ENCODE measurements at places on chromosomes 7 and 10.

GRCh38 chr7:75599244-75599781 is 107.2 kb downstream of the SPDYE5 start:
- H3K4me1 ChIP-seq: no peaks in the 10 kb centered on the region
- no peaks in the 10 kb centered on the region for H3K27me3 ChIP-seq
- H3K27ac ChIP-seq: peak overlapping the region; percentile 68
- H3K36me3 ChIP-seq: no peaks in the 10 kb centered on the region
- no peak for DNase-seq
- H3K4me3 ChIP-seq: no peak overlapping the region

GRCh38 chr7:7579638-7580037 is 13.0 kb downstream of the MIOS start:
- H3K27ac ChIP-seq: no peak overlapping the region
- no peak for DNase-seq
- peaks cover 3% of the 10 kb centered on the region for H3K36me3 ChIP-seq
- H3K4me3 ChIP-seq: no peak overlapping the region
- no peaks in the 10 kb centered on the region for H3K4me1 ChIP-seq
- no peaks in the 10 kb centered on the region for H3K27me3 ChIP-seq

DNA sequence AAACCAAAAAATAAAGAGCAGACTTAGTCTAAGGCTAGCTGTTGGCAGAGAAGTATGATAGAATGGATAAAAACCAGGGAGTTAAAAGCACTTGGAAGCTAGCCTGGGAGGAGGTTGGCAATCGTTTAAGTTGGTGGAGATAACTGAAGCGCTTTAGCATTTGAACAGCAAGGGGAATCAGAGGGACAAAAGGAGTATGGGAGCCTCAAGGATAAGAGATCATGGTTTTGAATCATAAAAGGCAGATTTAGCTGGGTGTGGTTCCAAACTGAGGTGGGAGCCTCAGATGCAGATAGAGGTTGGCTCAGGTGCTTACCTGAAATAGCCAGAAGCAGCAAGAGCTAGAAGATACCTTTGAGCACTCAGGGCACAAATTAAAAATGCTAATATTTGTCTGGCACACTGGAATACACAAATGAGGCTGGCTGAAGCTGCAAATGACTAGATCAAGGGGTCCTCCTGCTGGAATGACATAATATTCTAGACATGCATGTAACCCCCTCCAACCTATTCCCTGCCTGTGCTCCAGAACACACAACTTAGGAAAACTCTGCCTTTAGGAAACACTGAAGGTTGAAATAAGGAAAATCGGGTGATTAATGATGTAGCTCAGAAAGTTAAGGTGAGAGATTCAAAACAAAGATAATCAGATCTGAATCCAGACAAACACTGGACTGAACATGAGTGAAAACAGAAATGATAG is 372.3 kb upstream of the LRRN3 start:
- H3K4me1 ChIP-seq: no peaks in the 10 kb centered on the region
- H3K27ac ChIP-seq: no peak overlapping the region

- H3K4me3 ChIP-seq: peak overlapping the region; percentile 54
- no peak for DNase-seq
Measured at GRCh38 chr10:75294518-75294865, 58.7 kb upstream of the COMTD1 start.

- DNase-seq: no peak
- H3K4me1 ChIP-seq: no peaks in the 10 kb centered on the region
- H3K27ac ChIP-seq: peak overlapping the region; percentile 61
- H3K4me3 ChIP-seq: no peak overlapping the region
Measured at GRCh38 chr7:45239486-45239885, 81.9 kb downstream of the RAMP3 start.

DNA sequence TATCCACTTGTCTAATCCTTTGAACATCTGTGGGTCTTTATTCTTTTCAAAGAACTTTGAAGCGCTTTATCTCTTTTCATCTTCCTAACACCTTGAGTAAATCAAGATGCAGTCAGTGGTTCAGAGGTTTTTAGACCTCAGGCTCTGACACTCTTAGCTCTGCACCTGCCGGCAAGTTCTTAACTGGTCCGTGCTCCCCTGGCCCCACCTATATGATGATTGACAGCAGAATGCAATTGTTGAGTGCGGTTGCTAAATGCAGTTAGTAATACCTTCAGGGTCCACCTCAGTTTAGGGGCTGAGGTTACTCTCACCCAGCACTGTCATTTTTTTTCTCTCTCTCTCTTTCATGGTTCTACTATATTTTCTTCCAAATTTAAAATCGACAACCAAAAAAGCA is 854.2 kb upstream of the AUTS2 start:
- DNase-seq: no peak
- H3K4me1 ChIP-seq: no peaks in the 10 kb centered on the region
- H3K27ac ChIP-seq: no peak overlapping the region
- no peak overlapping the region for H3K4me3 ChIP-seq
- no peaks in the 10 kb centered on the region for H3K27me3 ChIP-seq
- no peaks in the 10 kb centered on the region for H3K36me3 ChIP-seq

DNA sequence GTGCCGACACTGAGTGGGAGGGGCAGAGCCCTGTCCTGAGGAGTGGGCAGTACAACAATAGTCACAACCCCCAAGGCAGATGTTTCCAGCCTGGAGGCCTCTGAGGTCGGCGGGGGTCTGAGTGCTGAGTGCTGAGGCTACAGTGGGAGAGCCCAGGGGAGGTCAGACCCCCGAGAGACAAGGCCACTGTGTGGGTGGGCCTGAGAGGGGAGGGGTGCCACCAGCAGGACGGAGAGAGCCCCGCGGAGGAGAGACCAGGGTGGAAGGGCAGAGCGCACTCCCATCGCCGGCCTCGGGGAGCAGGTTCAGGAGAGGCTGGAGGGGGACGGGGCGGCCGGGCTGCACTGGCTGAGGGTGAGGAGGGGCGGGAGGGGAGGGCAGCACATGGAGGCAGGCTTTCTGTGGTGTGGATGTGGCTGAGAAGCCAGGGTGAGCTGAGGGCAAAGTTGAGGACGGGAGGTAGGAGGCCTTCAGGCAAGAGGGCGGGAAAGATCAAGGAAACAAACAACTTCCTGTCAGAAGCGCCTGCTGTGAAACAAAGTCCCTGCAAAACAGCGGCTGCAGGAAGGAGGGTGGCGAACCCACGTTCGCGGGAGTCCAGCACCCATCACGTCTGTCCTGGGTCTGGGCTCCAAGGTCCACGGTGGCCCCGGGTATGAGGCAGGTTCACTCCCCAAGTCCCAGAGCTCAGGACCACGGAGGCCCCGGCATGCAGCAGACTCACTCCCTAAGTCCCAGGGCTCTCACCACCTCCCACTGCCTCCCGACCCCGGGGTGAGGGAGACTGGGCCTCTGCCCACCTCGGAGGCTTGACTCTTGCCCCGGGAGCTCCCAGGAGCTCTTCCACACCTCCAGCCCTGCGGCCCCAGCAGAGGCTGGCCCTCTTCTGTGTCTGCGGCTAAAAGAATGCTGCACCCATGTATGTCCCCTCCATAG is 76.8 kb upstream of the NKX6-2 start:
- H3K36me3 ChIP-seq: no peaks in the 10 kb centered on the region
- H3K4me1 ChIP-seq: no peaks in the 10 kb centered on the region

GRCh38 chr10:112490545-112490944 is 43.5 kb downstream of the VTI1A start:
- H3K4me3 ChIP-seq: no peak overlapping the region
- no peak overlapping the region for H3K27ac ChIP-seq
- H3K4me1 ChIP-seq: no peaks in the 10 kb centered on the region

DNA sequence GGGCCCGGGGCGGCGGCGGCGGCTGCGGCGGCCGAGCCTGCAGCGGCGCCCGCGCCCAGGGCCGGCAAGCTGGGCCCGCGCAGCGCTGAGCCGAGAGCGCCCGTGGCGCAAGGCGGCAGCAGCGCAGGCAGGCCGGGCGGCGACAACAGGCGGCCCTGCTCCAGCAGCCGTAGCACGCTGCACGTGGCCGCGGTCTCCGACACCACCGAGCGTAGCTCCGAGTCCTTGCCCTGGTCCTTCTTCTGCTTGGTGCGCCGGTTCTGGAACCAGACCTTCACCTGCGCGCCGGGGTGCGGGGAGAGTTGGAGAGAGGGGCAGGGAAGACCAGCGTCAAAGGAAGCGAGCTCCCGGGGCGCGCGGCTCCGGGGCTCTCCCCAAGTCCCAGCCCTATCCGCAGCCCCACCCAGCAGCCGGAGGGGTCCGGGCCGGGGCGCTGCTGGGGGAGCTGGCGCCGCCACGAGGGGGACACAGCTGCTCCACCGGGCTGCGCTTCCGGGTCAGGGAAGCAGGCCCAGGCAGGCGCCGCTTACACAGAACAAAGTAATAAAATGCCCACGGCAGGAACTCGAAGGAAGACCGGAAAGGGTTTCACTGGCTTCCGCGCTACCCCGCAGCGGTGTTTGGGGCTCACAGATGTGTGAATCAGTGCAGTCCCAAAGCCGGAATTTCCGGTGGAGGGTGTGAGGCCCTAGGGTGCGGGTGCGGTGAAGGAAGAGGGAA is 3.6 kb downstream of the VAX1 start:
- H3K4me1 ChIP-seq: peaks cover 15% of the 10 kb centered on the region
- H3K27ac ChIP-seq: no peak overlapping the region
- H3K4me3 ChIP-seq: peak overlapping the region; percentile 44
- no peaks in the 10 kb centered on the region for H3K36me3 ChIP-seq
- H3K27me3 ChIP-seq: peaks cover 96% of the 10 kb centered on the region

DNA sequence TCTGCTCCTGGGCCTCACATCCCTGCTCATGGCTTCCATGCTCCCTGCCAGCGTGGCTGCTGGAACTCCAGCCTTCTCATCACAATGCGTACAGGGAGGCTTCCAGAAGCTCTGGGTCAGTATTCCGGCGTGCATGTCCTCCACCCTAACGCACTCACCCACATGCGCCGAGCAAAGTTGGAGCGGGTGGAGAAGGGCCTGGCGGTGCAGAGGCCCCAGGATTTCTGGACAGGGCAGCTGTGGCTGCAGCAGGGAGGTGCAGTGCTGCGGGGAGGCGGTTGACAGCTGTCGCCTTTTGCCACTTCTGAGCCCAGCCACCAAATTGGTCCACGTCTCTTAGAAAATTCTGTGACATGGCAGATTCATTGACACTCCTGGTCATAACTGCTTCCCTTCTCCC is 33.6 kb upstream of the FAM20C start:
- H3K4me3 ChIP-seq: no peak overlapping the region
- no peaks in the 10 kb centered on the region for H3K27me3 ChIP-seq
- no peaks in the 10 kb centered on the region for H3K36me3 ChIP-seq
- DNase-seq: no peak
- no peak overlapping the region for H3K27ac ChIP-seq

GRCh38 chr10:113891476-113891875 is 37.0 kb downstream of the NHLRC2 start:
- no peaks in the 10 kb centered on the region for H3K27me3 ChIP-seq
- no peak overlapping the region for H3K4me3 ChIP-seq
- H3K36me3 ChIP-seq: no peaks in the 10 kb centered on the region
- no peak overlapping the region for H3K27ac ChIP-seq

- no peaks in the 10 kb centered on the region for H3K36me3 ChIP-seq
- no peak overlapping the region for H3K27ac ChIP-seq
- no peaks in the 10 kb centered on the region for H3K4me1 ChIP-seq
- no peaks in the 10 kb centered on the region for H3K27me3 ChIP-seq
Measured at GRCh38 chr7:36765605-36766004, 41.3 kb upstream of the AOAH start.

DNA sequence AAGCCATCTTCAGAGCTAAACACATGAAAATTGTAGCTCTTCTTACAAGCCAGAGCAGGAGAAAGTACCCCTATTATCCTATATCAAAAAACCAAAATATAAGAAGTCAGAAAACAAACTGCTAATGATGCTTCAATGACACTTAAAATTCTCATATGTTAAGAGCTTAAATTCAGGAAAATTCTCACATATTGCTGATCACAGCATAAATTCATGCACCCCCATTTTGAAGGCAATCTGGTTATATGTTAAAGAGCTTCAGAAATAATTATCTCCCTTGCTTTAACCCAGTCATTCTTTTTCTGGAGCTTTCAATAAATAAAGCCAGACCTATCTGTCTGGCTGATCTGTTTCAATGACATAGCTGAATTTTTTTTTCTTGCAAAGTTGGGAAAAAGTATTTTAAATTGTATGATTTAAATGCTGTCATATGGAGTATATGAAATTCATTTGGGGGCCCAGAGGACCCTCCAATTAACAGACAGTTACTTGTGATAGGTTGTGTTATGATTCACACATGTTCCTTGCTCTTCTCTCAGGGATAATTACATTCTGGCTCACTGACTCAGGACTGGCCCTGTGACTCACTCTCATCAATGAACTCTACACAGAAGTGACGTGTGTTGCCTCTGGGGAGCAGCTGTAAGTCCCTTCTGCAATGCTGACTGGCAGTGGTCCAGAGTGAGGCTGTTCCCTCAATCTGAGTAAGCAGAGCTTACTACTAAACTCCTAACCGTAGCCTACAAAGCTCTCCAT is 85.2 kb downstream of the HGF start:
- H3K4me1 ChIP-seq: peaks cover 8% of the 10 kb centered on the region
- peak overlapping the region; percentile 4 for H3K27ac ChIP-seq
- DNase-seq: peak; percentile 88
- no peak overlapping the region for H3K4me3 ChIP-seq
- H3K36me3 ChIP-seq: no peaks in the 10 kb centered on the region

DNA sequence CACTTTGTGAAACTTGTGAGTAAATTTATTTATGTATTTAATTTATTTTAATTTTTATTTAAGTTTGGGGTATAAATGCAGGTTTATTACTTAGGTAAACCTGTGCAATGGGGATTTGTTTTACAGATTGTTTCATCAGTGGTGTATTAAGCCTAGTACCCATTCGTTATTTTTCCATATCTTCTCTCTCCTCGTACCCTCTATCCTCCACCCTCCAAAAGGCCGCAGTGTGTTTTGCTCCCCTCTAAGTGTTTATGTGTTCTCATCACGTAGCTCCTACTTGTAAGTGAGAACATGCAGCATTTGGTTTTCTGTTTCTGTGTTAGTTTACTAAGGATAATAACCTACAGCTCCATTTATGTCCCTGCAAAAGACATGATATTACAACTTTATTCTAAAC is 145.4 kb upstream of the SMIM30 start:
- H3K27ac ChIP-seq: no peak overlapping the region
- no peaks in the 10 kb centered on the region for H3K4me1 ChIP-seq
- H3K27me3 ChIP-seq: no peaks in the 10 kb centered on the region
- no peak overlapping the region for H3K4me3 ChIP-seq
- no peaks in the 10 kb centered on the region for H3K36me3 ChIP-seq

DNA sequence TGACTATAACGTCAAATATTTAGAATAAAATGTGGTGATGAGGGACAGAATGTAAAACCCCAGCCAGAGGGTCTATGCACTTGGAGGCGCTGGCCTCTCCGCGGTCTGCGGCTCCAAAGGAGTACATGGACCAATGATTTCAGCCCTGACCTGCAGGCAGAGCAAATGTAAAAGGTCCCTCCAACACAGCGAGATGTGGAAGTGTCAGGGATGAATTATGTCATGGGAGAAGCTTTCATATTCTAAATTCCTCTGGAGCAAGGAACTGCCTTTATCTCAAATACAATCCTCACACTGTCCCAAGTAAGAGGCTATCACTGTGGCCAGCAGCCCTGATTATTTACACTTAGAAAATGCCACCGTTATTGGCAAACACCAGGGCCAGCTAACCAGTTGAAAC is 139.4 kb downstream of the GFRA1 start:
- no peaks in the 10 kb centered on the region for H3K27me3 ChIP-seq

- DNase-seq: no peak
- H3K27ac ChIP-seq: no peak overlapping the region
- no peaks in the 10 kb centered on the region for H3K36me3 ChIP-seq
- H3K27me3 ChIP-seq: no peaks in the 10 kb centered on the region
- no peak overlapping the region for H3K4me3 ChIP-seq
- no peaks in the 10 kb centered on the region for H3K4me1 ChIP-seq
Measured at GRCh38 chr7:11754123-11754522, 77.9 kb downstream of the THSD7A start.

GRCh38 chr7:88115816-88116215 is 104.0 kb downstream of the SRI start:
- DNase-seq: no peak
- no peak overlapping the region for H3K27ac ChIP-seq
- no peaks in the 10 kb centered on the region for H3K36me3 ChIP-seq
- no peaks in the 10 kb centered on the region for H3K27me3 ChIP-seq
